ENCODE measurements at places on chromosomes 2 and 18.

- DNase-seq: peak; percentile 78
Observed at GRCh38 chr2:121648206-121649148, 785 bp downstream of the CLASP1 start.

DNA sequence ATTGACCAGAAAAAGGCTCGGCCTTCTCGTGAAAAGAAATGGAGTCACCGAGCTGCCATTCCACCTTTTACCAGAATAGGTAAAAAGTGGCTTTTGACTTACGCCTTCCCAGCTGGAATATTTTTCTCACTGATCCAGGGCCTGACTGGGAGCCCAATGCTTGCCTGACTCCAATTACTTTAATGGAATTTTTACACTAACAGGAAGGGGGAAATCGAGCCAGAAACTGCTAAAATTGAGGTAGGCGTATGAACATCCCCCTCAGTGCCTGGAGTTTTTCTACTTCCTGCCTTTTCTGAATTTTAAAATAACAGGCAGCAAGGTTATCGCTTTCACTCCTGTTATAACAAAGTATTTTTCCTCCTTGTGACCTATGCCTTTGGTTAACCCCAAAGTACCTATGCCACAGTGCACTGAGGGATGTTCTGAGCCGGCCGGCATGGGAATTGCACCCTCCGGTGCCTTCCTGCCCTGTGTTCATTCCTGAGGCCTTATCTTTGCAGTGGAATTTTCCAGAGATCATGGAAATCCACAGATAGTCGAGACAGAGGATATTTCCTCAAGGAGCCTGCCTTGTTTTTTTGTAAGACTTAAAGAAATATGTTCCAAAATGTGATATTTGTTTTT is 18.3 kb upstream of the RPL31 start:
- no peak for DNase-seq

- no peak for DNase-seq
Observed at GRCh38 chr2:149021271-149021719, 17.2 kb upstream of the LYPD6B start.

- no peak for DNase-seq
Observed at GRCh38 chr18:38368886-38369285, 803.3 kb upstream of the CELF4 start.

GRCh38 chr2:240290432-240291336 is 144.8 kb upstream of the GPC1 start:
- DNase-seq: no peak

DNA sequence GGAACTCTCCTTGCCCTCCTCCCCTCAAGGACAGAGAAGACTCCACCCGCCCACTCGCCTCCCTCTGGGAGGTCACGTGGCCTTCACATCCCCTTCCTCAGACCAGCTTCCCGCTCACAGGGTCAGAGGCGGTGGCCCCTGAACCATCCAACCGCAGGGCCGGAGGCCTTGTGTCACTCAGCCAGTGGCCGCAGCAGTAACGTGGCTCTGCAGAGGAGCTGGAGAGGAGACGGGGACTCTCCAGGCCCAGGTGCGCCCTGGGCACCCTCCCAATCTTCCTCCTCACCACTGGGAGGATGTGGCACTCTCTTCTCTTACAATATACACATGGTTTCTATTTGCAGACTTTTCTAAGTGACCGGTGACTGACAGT is 161.7 kb downstream of the TWIST2 start:
- no peak for DNase-seq

- DNase-seq: peak; percentile 34
Observed at GRCh38 chr18:79597176-79597830, 82.3 kb upstream of the CTDP1 start.

GRCh38 chr2:118993392-118993752 is 51.4 kb downstream of the MARCO start:
- no peak for DNase-seq

Measured in right forelimb (tissue), 1 donor.